Brain pericyte (primary cell): ENCODE measurements at places on chromosomes 1 and 21.

DNA sequence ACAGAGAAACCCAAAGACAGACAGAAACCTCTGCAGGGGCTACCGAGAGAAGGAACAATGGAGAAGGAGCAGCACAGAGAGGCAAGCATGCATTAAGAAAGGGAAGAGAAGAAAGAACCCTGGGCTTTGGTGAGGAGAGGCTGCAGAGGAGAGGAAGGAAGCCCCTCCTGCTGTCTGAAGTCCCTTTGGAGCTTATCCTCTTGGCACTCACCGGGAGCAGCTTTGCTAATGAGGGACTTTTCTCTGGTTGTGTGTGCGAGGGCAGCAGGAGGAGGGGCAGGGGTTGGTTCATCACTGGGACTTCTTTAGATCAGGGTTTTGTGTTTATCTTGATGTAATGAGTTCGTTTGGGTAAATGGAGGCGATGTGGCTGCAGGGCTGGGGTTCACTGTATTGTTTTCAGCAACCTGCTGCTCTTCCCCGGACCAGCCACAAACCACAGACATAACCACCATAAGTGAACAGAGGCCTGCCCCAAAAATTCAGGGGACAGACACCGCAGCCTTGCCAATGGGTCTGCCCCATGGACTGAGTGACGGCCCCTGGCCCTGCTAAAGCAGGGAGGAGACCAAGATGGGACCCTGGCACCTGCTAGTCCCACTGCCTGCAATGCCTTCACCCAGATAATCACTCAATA is 100.6 kb downstream of the KCND3 start:
- DNase-seq, result no peak

DNA sequence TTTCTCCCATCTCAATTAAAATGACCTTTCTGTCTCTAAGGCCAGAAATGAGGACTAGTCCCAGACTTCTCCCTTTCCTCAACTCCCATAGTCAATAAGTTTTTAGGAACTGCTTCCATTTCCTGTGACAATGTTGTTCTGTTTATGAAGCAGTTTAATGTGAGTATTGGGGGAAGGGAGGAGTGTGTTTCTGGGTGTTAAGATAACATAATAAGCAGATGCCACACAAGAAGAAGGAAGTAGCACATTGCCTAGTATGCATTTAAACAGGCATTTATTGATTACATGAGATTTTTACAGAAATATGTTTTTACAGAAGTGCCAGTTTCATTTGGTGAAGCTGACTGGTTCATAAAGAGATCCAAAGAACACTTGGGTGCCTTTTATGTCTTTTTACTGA is 65.6 kb upstream of the TNR start:
- DNase-seq, result no peak

GRCh38 chr1:11576109-11576875 is 77.9 kb downstream of the FBXO2 start:
- DNase-seq, result no peak

- no peak for DNase-seq
Measured at GRCh38 chr1:153363641-153364040, 6.0 kb downstream of the S100A9 start.

- DNase-seq, result no peak
Measured at GRCh38 chr1:66681686-66682085, 70.6 kb upstream of the DYNLT5 start.

GRCh38 chr1:145720878-145721671 is 1.8 kb downstream of the CD160 start:
- DNase-seq, result no peak

DNA sequence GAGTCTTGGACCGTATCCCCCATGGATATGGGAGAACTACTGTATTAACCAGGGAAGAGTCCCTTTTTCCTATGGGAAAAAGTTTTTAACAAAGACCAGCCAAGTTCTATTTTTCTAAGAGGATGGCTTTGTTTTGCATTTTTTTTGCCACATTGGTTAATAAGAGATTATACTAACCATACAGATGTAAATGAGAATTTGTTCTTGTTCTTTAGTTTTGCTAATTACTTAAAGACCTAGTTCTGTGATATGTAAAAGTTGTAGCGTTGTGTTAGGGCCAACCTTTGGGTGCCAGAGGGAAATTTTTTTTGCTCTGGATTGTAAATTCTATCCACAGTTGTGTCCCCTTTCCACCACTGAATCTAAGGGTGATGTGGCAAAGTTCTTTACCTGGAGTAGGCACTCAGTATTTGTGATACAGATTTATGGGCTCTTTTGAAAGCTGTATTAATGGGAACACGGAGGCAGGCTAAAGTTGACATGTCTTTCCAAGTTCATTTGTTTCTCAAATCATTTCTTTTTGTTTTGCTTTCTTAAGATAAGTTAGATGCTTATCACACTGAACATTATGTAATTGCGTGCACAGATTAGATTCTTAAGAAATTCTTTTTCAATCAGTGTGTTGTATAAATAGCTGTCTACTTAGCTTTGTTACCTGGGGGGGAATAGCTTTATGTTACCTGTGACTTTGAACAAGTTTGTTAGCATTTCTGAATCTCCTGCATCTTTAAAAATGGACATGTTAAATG is 2.9 kb downstream of the SOAT1 start:
- DNase-seq, result no peak

GRCh38 chr1:39466413-39467107 is 24.9 kb upstream of the BMP8A start:
- DNase-seq, result no peak

GRCh38 chr1:230002164-230002803 is 64.8 kb upstream of the GALNT2 start:
- DNase-seq, result no peak

DNA sequence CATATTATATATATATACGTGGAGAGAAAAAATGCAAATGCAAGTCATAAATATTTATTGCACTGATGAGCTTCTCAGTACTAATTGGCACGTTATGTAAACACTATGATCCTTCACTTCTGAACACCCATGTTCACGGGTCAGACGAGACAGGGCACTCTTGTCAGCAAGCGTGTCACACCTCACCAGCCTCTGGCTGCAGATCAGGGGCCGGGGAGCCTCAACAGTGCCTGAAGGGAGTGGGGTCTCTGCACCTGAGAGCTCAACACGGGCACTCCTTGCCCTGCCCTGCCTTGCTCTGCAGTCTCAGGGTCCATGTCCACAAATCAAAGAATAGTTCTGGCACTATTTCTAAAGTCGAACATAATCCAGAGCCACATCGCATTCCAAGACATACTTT is 409 bp upstream of the HIVEP3 start:
- DNase-seq, result no peak

DNA sequence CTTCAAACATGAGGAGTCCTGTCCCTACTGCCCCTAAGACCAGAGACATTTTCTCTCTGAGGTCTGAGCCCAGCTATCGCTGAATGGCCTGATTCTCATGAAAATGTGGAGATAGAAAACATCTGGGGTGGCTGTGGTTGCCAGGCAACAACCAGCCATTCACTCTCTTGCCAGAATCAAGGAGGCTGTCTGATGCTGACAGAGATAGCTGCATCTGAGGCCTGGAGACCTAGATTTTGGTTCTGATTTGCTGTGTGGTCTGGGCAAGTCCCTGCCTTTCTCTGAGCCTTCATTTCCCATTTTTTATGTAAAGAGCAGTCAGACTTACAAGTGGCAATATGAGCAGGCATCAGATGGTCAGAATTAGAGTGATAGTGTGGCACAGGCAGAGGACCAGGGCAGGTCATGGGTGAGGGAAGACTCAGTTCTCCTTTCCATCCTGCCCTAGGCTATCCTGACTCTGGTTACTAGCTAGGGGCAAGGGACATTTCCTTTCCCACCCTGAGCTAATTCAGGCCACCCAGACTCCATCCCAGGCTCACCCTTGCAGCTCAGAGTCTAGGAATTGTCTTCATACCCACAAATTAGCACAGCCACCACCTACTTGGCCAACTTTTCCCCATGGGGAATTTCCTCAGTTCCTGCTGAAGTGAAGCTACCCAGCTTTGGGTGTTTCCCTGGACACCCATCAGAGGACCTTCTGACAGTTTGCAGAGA is 20.0 kb upstream of the RNF19B start:
- DNase-seq, result no peak

GRCh38 chr1:167219194-167219593 is 1.5 kb upstream of the POU2F1 start:
- DNase-seq, result no peak

- no peak for DNase-seq
Measured at GRCh38 chr21:41847066-41847804, 31.9 kb downstream of the PRDM15 start.

- DNase-seq, result no peak
Measured at GRCh38 chr1:55035904-55036303, 3.4 kb upstream of the PCSK9 start.

GRCh38 chr1:50333595-50333974 is 89.7 kb downstream of the DMRTA2 start:
- DNase-seq, result no peak

DNA sequence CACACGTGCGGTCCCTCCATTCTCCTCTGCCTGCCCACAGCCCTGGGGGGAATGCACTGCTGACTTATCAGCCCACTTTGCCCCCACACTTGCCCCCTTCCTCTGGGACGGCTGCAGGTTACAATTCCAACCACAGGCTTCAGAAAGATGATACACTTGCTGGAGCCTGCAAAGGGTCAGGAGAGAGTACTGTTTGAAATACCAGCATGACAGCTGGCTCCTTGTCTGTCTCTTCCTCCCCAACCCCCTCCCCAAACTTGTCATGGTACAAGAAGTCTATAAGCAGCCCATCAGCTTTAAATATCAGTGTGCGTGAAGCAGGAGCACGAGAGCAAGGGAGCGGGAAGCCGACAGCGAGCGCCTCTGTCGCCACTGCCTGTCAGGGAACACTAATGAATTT is 62.4 kb downstream of the ERI3 start:
- DNase-seq, result no peak

DNA sequence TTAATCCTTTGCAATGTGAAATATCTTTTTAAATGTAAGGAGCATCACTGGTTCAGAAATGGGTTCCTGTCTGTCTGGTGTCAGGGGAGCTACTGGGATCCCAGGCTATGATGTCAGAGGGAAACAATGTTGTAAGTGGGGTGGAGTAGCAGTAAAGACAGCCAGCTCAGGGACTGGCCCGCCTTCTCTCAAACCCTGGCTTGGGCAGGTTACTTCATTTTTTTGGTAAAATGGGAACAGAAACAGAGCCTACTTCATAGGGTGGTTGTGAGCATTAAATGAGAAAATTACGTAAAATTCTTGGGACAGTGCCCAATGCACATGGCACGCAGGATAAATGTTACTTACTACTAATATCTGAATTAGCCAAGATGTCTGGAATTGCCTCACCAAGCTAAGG is 30.7 kb upstream of the IL20 start:
- DNase-seq, result no peak
